GM23248 (cell line): ENCODE measurements at places on chromosomes 4 and X.

DNA sequence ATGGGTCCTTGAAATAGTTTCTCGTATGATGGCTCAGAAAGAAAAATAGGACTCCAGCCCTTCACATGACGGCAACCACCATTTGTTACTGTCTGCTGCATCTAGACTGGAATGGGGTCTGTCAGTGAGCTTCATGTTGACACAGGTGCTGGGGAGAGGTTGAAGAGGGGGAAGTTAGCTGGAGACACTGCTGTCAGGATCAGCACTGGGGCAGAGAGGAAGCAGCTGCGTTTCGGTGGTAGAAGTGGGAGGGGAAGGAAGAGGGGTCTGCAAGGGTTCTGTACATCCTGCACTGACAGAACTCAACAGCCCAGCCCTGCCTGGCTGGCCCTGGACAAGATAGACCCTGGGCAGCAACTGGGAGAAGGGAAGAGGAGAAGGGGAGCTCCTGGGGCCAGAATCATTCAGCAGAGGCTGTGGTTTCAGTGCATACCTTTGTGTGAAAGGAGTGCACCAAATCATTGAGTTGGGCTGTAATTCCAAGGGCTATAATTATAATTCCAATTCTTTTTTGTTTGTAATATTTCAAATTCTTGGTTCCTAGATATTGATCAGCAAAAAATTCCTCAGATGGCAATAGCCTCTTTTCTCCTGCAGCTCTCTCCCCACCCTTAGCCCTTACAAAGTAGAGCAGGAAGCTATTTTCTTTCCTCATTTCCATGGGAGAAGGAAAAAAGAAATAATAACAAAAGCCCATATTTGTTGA is 119.4 kb upstream of the C1GALT1C1 start:
- DNase-seq = no peak

DNA sequence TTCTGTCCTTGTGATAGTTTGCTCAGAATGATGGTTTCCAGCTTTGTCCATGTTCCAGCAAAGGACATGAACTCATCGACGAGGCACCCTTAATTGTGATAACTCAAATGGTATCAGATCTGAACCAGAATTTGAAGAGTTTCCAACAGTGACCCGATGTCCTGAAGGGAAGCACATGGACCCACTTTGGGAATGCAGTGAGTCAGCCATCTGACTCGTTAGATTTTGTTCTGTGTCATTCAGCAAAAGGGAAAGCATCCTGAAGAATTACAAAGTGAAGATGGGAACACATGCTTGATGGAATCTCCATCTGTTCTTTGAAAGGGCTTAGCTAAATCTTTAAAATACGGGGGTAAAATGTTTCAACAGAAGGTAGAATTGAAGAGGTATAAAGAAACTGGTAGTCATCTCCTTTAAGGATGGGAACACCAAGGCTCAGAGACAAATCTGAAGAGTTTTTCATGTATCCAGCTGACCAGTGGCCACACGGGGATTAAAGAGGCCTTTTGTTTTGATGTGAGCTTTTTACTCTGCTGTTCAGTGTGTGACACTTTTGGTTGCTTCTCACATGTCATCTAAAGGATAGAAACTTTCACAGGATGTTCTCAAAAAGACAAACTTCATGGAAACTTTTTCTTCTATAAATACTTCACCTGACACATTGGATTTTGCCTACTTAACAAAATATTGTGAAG is 393.8 kb downstream of the INPP4B start:
- peak; percentile 66 for DNase-seq

DNA sequence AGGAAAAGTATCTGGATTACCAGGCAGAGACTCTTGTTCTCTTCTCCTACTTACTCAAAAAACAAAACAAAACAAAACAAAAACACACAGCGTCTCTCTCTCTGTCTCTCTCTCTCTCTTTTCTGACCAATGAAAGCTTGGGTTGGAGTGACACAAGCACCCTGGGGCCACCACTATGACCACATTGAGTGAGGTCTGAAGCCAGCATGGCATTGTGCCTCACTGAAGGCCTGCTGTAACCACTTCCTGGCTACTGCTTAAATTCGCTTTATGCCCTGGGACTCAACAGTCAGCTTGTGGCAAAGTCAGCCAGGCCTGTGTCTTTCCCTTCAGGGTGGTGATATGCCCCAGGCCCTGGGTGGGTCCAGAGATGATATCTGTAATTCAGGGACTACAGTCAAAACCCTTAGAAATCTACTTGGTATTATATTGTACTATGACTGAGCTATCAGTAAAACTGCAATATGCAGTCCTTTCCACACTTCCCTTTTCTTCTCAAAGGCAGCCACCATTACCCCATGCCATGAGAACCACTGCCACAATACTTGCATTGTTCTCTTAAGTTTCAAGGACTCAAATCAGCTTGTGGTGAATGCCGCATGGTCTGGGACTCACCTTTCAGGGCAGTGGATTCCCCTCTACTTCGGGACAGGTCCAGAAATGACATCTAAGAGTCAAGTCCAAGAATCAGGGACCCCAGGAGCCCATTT is 606.8 kb upstream of the KLHL4 start:
- DNase-seq = no peak

DNA sequence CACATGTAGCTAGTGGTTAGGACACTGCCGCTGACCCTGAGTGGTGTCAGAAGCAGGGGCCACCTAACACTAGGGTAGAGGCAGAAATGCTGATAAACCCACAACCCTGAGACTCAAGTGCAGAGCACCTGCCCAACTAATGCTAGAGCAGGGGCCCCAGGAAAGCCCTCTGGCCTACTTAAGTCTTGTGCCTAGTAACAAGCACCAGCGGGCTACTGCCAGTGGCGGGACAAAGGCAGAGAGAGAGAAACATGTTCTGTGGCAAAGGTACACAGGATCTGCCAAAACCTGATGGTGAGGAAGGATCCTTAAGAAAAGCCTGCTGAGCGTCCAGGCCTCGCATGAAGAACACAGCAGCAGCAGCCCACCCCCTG is 172.4 kb downstream of the PRDM5 start:
- no peak for DNase-seq

DNA sequence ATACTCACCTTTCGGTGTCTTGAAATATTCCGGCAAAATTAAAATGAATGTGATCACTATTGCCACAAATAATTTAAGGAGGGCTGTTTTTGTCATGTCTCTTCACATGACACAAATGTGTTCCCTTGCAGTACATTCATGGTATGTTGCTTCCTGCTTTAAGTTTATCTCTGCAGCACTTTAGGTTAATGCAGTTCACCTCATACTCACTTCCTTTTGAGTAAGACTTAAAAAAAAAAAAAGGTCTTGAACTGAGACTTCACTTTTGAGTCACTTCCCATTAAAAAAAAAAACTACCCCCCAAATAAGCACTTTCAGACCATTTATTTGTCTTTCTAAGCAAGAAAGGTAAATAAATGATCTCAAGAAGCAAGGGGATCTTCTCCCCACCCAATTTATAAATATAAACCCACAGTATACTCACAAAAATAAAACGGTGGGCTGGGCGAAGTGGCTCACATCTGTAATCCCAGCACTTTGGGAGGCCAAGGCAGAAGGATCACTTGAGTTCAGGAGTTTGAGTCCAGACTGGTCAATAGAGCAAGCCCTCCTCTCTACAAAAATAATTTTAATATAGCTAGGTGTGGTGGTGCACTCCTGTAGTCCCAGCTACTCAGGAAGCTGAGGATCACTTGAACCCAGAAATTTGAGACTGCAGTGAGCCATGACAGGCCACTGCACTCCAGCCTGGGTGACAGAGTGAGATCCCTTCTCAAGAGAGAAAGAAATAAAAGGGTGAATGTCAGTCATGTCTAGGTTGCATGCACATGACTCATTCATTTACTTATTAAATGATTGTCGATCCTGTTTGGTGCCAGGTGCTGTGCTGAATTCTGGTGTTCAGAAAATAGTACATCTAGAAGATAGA is at the start of gene TMEM156:
TSS of gene TMEM156 (minus strand) at position 192 of the 868 bp plus-strand sequence. CDS start at position 96, 96 bp downstream.
- DNase-seq = peak; percentile 50

- DNase-seq = peak; percentile 37
These were observed 116.1 kb downstream of the AMMECR1 start for GRCh38 chrX:110201799-110202198.

DNA sequence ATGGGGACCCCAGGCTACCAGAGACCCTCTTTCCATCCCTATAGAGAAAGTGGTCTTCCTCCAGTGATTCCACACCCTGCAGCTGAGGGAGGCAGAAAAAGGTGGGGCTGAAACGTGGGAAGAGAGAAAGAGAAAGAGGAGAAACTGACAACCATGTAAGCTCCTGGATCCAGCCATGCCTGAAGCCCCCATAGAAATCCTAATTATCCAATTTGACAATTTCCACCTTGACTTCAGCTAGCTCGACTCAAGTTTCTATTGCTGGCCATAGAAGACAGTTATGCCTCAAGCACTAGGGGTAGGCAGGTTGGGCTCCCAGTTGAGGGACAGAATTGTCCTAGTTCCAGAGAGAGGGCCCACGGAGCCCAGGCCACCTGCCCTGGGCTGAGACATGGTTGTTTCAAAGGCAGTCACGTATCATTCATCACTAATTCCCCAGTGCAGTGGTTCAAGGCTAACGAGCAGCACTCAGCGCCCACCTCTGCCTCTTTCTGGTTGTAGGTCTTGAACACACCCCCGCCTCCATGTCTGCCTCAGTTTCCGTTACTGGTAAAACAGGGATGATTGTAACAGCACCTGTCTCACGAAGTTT is 39.8 kb upstream of the ASMTL start:
- DNase-seq = no peak

GRCh38 chr4:16794816-16795445 is 103.5 kb downstream of the LDB2 start:
- peak; percentile 70 for DNase-seq

DNA sequence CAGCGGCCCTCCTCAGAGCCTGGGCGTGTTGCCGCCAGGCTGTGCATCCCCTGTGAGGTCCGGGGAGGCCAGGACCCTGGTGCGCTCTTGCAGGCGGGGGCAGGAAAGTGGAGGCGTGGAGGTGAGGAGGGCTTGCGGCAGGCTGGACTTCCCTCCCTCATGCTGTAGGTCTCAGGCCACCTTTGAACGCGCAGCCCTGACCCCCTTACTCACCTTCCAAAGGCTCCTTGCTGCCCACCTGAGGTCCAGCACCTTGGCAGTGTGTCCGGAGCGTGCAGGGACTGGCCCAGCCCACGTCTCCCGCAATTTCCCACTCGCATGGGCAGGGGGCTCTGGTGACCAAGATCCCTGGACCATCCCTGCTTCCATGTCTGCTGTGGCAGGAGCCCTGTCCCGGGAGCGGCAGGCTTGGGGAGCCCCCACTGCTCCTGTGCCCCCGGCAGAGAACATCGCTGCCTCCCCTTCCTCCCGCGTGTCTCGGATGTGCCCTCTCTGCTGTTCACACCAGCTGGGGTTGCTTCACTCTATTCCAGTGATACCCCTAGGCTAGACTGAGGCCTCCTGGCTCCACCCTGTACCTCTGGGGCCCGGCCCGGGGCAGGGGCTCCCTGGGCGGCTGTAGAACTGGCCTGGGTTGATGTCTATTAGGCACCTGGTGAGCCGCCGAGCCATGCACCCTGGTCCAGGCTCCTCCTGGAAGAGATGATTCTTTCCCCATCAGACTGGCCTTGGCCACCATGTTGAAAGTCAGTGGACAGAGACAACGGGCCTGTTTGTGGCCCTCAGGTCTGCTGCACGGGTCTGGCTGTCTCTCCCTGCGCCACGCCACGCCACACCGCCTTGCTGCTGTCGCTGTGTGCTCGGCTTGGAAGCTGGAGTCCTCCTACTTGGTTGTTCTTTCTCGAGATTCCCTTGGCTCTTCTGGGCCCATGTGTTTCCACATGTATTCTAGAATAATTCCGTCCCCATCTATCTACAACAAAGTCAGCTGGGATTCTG is 95.4 kb upstream of the ADRA2C start:
- DNase-seq = no peak

- DNase-seq = no peak
These were observed 30.5 kb upstream of the TCEAL4 start for GRCh38 chrX:103554687-103555424.

DNA sequence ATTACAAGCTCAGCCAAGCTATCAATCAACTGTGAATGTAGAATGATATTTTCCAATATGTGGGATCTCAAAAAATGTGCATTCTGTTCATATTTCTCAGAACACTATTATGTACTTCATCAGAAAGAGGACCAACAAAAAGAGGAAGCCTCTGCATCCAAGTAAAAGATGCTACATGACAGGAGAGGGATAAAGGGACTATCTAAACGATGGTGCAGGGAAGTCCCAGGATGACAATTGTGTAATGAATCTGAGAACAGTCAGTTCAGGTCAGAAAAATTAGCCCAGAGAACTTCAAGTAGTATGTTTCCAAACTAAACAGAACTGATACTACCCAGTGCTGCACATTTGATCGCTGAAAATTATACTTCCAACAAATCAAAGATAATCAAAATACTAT is 127.0 kb downstream of the ZNF330 start:
- no peak for DNase-seq

GRCh38 chrX:15098505-15098904 is 171.4 kb downstream of the ASB9 start:
- DNase-seq = no peak

DNA sequence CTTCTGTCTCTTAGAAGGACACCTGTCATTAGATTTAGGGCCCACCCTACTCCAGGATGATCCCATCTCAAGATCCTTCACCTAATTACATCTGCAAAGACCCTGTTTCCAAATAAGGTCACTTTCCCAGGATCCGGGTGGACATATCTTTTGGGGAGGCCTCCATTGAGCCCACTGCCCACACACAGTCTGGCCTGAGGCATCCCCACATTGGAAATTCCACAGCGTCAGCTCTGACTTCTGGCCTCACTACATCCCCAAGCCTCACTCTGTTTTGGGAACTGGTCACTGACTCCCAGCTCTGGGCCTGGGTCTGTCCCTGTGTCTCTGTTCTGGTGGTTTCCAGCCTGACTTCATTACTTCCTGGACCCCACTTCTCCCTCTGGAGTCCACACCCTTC is 285.5 kb downstream of the CRLF2 start:
- no peak for DNase-seq

GRCh38 chr4:143679434-143679833 is 21.0 kb downstream of the FREM3 start:
- DNase-seq = no peak

GRCh38 chrX:397575-397974 is 10.9 kb upstream of the PPP2R3B start:
- no peak for DNase-seq

- peak; percentile 44 for DNase-seq
These were observed 144.0 kb upstream of the JADE1 start for GRCh38 chr4:128665514-128665913.
